ENCODE measurements at places on chromosomes 12 and 14.

DNA sequence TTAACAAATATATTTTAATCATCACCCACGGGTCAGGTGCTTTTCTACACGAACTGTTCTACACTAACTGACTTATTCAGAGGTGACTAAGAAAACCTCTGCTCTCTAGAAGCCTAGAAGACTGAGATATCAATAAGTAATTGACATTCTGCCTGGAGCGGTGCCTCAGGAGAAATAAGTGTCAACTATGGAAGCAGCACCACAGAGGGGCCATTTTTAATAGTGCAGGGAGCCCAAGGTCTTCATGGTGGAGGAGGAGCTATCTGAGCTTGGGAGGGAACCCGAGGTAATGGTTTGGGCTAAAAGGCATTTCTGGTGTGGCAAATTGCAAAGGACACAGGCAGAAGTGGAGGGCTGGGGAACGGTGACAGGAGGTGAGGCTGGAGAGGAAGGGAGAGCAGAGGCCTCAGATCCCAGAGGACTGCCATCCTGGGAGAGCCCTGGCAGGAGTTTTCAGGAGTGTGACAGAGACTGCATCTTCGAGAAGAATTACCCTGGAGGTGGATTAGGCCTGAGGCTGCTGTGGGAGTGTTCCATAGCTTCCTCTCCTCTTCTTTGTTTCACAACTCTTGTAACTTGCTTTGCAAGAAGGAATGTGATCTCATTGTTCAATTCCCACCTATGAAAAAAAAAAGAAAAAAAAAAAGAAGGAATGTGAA is 123.1 kb downstream of the NPAS3 start:
- peak; percentile 5 for DNase-seq

DNA sequence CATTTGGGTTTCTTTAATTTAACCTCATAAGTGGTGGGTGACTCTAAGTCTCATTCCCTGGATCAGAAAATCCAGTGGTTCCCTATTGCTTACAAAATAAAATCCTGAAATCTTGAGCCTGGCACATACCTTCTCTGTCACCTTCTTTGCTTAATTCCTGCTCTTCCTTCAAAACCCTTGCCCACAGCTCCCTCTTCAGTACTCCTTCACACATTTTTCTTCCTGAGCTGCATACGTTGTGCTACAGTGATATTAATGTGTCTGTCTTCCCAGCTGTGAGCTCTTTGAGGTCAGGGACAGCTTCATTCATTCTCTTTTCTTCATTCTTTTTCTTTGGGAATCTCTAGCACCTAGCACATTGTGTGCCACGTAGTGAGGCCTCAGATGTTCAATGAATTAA is 9.5 kb downstream of the TSPAN11 start:
- no peak for DNase-seq

GRCh38 chr14:54354096-54354495 is 42.7 kb upstream of the CDKN3 start:
- DNase-seq = no peak

DNA sequence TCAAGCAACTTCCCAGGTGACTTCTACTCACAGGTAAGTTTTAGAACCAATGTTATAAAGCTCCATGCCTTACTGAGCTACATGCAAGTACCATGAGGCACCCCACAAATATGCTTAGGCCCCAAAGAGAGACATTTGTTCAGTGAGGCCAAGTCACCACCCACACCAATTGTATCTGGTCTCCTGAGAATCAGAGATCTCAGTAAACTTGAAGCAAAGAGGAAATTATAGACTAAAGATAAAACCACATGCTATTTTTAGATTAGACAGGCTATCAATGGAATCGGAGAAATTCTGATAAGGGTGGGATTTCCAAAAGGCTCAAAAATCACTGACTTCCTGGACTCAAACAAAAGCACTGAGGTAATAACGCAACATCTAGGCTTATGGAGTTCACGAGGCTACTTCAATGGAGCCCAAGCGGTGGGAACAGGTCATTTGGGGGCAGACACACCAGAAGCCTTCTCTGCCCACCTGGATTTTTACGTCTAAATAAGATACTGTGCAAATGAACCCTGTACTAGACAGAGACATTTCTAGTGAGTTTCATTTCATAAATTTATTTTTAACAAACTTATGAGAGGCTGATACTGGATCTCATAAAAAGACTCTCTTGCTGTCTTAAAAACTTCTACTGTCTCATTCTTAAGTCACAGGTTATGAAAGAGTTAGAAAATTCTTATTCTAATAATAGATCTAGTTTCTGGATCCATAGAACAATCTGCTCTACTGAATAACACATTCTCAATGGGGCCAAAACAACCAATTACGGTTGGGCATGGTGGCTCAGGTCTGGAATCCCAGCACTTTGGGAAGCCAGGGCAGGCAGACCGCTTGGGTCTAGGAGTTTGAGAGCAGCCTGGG is 7.7 kb downstream of the SLC15A4 start:
- DNase-seq = no peak

DNA sequence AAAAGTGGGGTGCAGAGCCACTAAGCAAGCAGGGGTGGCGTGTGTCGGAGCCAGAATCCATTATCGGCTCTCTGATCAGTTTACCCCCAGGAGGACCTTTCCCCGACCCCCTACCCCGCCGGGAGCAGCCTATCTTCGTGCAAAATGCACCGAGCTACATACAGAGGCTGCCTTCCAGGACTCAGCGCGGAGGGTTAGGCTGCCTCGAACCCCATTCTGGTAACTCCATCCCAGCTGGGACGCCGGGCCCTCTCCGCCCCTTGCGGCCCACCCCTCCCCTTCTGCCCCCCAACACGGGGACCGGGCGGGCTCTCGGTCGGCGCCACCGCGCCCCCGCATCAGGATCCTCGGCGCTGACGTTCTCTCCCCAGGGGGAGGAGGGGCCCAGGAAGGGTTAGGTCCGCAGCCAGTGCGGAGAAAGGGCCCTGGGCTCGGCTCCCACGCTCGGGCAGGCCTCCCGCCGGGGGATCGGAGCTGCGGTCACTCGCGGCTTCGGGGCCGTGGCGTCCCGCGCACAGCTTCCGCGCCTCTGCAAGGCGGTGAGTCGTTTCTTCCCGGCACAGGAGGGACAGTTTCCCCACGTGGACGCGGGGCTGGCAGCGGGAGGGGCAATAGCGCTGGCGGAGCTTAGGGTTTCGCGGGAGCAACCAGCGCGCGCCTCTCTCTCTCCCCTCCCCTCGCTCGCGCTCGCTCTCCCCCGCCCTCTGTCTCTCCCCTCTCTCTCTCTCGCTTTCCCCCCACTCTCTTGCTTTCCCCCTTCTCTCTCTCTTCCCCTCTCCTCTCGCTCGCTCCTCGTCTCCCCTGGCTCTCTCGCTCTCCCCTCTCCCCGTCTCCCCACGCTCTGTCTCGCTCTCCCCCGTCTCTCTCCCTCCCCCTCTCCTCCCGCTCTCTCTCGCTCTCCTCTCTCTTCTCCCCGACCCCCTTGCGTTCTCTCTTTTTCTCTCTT is 12.5 kb upstream of the MAP3K9 start:
- peak; percentile 61 for DNase-seq

DNA sequence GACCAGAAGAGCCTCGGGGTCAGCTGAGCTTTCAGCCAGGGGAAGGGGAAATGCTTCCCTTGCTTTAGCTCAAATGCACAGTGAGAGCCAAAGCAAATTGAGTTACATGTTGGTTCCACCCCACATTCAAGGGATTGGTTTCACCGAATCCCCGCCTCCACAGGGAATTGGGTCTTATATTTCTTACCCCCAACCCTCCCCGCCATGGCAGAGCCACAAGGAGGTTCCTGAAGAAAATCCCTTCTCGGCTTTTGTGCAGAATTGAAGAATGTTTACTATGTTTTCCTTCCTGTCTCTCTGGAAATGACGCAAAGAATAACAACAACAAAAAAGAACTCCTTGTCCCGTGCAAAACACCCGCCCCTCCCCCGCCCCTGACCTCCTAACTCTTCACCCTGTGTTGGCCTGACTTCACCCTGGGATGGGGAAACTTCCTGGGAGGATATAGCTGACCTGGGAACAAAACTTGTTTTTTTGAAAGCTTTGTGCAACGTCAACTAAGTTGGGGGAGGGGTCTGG is 21.9 kb upstream of the CIPC start:
- no peak for DNase-seq

GRCh38 chr14:94544726-94545125 is 16.5 kb upstream of the SERPINA4 start:
- DNase-seq = no peak

GRCh38 chr12:50222275-50222783 is 55.2 kb upstream of the CERS5 start:
- DNase-seq = peak; percentile 40

- DNase-seq = no peak
These were observed at the start of gene TTC9 for GRCh38 chr14:70641548-70642302. Gene TTC9 (plus strand): TSS chr14:70641916. CDS start chr14:70642130, 214 bp downstream.

DNA sequence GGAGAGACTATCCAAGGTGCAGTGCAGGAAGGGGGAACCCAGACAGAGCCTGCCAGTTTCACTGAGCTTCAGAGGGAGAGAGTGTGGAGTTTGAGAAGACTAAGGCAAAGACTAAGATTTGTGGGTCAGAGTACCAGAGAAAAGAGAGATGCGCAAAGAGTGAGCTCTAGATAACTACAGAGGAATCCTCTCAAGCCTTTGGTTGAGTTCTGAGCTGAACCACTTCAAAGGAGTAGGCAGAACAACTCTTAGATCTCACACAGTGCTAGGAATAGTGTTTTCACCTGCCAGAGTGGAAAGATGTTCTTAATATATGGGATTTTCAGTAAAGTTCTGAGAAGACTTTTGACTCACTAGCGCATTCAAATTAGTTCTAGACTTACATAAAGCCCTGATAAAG is 10.7 kb upstream of the M6PR start:
- no peak for DNase-seq

DNA sequence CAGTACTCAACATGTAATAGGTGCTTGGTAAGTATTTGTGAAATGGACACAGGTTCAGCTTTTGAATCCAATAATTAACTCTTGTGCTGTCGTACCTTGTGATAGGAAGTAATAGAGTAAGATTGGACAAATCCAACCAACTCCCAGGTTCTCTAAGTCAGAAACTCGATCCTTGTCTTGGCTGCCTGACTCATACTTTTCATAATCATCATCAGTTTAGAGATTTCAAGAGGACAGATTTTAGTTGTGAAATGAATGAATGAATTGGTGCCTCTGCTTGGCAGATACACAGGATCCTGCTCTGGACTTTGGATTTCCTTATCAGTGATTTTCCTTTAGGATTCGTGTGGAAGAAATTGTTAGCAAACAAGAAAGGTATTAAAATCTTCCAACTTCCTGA is 1145.2 kb downstream of the AACS start:
- DNase-seq = no peak

DNA sequence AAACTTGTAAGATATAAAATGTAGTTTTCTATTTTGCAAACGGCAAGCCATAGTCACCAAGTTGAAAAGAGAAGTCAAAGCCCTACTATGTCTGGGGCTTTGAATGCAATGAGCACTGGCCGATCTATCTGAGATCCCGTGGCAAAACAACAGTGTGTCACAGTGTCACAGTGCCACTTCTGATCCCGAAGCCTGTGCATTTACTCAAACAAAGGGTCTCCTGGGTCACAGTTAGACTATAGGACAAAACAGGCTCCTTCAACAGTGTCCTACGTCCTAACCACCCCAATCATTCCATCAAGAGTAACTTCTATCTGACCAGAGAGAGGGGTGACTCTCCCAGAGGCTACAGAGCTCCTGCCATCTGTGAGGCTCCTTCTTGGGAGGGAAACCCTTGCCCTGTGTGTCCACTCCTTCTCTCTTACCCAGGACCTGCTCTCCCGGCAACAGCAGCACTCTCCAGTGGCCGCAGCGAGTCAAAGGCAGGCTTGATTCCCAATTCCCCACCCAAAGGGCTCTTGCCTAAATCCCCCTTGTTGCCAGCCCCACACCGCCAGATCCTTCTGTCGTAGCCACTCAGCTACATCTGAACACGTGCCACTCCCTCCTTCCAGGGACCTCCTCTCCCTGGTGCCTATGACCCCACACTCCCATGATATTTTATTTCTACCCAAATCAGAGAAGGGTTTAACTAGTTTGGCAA is 14.0 kb upstream of the SELPLG start:
- DNase-seq = no peak

- peak; percentile 90 for DNase-seq
These were observed 15.6 kb downstream of the TRMT61A start for GRCh38 chr14:103544388-103545218.

DNA sequence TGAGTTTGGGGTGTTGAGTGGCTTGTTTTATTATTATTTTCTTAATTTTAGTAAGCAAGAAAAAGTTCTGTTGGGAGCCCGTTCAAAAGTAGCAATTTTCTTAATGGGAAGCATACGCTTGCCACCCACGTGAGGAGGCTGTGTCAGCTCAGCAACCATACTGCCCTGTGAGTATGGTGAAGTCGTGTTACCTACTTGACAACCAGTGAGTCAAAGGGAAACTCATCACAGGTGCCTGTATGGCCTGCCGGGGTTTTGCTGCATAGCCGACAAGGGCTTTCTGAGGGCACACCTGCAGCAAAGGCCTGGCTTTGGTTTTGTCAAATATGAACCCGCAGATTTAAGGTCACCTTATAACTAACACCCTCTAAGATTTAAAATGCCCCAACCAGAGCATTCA is 31.1 kb downstream of the PITPNM2 start:
- no peak for DNase-seq

GRCh38 chr14:105860615-105861580 is 334.5 kb downstream of the TMEM121 start:
- no peak for DNase-seq

All from head of caudate nucleus (tissue), 42 donors.